ENCODE measurements at places on chromosomes 1 and 21. TPM values are rescaled to one million over a fixed set of nuclear protein-coding genes. Genes with fewer than 3 reads are reported as not detected.

The S100A4 gene
- 164 TPM for total RNA-seq

The FMO4 gene
- total RNA-seq, result 7.4 TPM

The LIN9 gene
- 19.7 TPM for total RNA-seq

The OR2AK2 gene
- 0.25 TPM for total RNA-seq

Data from heart left ventricle (tissue), 16 donors.